Fibroblast of skin of back (primary cell): ENCODE measurements at places on chromosomes 4 and X.

DNA sequence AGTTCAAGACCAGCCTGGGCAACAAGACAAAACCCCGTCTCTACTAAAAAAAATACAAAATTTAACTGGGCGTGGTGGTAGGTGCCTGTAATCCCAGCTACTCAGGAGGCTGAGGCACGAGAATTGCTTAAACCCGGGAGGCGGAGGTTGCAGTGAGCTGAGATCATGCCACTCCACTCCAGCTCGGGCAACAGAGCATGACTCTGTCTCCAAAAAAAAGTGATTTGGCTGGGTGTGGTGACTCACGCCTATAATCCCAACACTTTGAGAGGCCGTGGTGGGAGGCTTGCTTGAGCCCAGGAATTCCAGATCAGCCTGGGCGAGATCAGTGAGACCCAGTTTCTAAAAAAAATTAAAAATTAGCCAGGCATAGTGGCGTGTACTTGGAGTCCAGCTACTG lies 4.1 kb downstream of the OPHN1 start:
- DNase-seq: peak; percentile 79

- peak; percentile 89 for DNase-seq
These were observed 1384.8 kb downstream of the FAM133A start for GRCh38 chrX:95058815-95059214.

GRCh38 chr4:43251841-43252240 lies 359.3 kb downstream of the GRXCR1 start:
- DNase-seq: no peak

- peak; percentile 11 for DNase-seq
These were observed 340.7 kb downstream of the DHX15 start for GRCh38 chr4:24243641-24244040.

- peak; percentile 67 for DNase-seq
These were observed 533 bp downstream of the IL15 start for GRCh38 chr4:141636771-141637460.

DNA sequence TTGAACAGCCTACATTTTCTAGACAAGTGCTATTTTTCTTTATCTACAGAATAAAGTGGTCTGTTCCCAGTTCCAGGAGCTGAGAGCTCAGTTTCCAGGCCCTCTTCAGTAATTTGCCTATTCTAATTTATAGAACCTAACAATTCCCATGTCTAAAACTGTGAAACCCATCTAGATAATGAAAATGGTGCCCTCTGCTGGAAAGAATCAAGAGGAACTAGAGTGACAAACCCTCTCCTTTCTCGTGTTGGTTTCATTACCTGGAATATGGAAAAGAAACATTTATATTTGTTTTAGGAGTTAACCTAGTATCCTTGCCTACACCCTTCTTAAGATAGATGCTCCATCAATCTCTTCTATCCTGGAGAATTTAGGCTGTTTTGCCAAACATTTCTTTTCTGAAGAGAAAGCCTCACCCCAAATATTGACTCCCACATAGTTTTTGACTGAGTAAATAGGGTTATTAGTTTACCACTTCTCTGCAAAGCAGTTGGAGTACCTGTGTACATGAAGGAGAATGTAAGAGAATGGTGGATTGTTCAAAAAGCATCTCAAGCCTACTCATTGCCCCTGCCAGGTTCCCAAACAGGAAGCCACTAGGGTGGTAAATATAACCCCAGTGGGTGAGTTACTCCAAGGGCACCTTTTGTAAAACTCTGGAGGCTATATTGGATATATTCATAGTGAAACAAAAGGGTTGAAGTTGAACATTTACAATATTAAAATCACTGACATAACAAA lies 121.6 kb downstream of the RASL11B start:
- DNase-seq: peak; percentile 62

DNA sequence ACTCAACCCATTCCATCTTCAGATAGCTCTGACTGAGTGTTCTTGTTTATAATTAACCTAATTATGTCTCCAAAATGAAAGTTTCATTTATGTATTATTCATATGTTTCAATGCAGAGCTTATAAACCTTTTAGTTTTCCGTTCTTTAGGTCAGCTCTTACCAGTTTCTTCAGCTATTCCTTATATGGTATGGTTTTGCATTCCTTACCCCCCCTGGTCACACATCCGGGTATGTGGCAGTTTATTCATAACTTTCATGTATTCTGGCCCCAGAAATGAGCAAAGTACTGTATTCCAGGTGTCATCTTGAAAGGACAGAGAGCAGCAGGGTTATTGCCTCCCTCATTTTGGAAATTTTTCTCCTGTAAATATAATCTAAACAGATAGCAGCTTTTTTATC lies 16.8 kb upstream of the IGSF1 start:
- DNase-seq: peak; percentile 49

GRCh38 chr4:170697845-170698244 lies 608.1 kb upstream of the AADAT start:
- no peak for DNase-seq

DNA sequence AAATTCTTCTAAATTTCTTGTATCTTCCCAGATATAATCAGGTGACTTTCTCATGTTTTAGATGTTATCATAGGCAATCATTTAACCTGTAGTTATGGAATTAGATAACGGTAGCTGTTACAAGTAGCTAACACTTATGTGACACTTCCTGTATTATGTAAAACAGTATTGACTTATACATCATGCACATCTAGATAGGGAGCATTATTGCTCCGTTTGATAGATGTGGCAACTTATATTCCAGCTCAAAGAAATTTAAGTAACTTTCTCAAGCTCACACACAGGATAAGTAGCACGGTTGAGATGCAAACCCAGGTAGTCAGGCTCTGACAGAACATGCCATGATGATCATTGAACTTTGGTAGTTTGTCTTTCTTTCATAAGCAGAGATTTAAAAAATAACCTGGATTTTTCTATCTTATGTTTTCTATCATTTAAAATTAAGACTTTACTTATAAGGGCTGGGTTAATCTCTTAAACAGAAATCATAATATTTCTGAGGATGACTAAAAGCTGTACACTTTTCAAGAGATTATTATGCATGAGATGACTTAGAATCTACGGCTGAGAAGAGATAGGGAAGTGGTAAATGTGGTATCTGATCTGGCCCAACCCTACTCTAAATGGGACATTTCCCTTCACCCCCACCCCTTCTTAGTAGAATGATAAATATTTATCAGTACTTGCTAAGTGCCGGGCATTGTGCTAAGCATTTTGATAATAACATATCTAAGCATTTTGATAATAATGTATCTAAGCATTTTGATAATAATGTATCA lies 69.1 kb upstream of the HPGD start:
- no peak for DNase-seq

DNA sequence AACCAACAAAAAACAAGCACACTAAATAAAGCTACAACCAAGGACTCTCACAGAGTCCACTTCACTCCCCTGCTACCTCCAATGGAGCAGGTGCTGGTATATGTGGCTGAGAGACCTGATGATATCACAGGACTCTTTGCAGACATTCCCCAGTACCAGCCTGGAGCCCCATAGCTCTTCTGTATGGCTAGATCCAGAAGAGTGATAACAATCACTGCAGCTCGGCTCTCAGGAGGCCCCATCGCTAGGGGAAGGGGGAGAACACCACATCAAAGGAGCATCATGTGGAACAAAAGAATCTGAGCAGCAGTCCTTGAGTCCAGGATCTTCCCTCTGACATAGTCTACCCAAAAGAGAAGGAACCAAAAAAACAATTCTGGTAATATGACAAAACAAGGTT lies 237.1 kb upstream of the TLL1 start:
- no peak for DNase-seq
